Right ventricle myocardium inferior (tissue), 1 donor: ENCODE measurements at places on chromosomes 7 and 10. TPM values are rescaled to one million over a fixed set of nuclear protein-coding genes. Genes with fewer than 3 reads are reported as not detected.

- no peak for DNase-seq
Observed at GRCh38 chr7:64639267-64640001, 26.5 kb upstream of the ZNF107 start.

DNA sequence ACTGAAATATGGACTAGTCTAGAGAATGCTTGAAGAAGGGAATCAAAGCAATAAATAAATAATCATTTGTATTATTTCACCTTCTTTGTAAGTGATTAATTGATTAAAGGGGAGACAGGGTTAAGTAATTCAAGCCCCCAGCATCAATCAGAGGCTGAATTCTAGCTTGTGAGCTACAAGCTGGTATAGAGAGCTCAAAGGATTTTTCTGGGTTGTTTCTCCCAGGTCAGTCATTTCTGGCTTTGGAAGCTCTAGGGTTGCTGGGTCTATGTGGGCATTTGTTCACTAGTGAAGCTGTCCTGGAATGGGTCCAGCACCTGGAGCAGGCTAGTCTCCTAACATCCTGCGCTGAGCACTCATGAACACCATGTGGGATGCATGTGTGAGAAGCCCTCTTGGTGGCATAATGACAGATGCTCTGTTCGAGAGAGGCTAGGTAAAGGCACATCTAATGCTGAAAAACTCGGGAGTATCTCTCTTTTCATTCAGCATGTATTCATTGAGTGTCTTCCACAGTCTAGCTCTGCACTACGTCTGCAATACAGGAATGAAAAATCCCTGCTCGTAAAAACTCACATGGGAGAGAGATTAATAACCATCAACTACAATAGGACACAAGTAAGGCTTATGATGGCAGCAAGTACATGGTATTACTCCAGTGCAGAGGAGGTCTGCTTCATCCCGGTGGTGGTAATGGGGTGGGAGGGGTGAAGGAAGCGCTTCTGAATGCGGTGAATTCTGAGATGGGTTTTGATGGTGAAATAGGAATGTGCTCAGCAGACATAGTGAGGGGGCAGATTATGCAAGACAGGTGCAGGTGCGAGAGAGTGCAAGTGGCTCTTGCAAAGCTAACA is 68.0 kb upstream of the NRP1 start:
- DNase-seq: no peak

DNA sequence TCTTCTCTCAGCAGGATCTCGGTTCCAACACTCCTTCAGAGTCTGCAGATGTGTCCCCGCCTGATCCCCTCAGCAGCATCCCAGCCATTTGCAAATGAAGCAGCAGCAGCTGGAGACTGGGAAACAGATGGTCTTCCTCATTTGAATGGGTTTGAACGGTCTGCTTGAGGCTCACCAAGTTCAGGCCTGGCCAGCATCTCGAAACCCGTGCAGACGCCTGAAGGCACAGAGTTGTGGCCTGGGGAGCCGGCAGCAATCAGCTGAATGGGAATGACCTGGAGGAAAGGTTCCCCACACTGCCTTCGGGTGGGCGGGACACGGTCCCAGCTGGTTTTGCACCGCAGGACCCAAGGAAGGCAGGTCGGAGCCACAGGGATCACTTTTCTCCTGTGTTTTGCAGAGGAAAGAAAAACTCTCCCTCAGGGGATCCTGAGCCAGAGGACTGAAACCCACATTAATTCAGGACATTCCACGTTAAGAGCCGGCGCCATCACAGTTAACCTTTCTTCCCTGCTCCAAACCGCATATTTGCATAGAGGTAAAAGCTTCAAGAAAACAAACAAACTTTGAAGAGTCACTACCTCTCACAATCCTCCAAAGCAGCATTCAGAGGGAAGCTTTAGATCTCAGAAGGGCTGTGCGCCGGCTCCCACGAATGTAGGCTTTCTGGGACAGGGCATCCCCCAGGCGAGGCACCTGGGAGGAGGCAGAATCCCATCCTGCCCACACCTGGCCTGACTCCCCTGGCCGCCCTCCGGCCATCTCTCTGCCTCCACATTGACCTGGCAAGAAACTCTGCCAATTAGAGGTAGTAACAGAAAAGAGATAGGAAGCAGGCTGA is 17.7 kb downstream of the FGFR2 start:
- no peak for DNase-seq

DNA sequence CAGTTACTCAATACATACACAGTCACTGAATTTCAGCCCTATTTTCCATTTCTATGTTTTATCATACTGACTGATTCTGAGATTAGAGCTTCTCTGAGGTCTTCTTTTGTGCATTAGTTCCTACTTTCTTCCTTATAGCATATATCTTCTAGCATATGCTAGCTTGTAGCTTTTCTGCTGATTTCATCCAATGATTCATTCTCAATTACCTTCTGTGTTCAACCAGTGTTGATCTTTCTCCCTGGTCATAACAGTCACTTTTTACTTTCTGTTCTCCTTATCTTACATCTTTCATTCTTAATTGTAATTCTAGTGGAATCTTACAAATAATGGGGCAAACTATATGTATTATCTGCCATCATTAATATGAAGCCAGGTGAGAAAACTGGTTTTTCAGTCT is 159.5 kb upstream of the HGF start:
- DNase-seq: no peak

- DNase-seq: no peak
Observed at GRCh38 chr7:2312267-2312929, 1.8 kb downstream of the SNX8 start.

DNA sequence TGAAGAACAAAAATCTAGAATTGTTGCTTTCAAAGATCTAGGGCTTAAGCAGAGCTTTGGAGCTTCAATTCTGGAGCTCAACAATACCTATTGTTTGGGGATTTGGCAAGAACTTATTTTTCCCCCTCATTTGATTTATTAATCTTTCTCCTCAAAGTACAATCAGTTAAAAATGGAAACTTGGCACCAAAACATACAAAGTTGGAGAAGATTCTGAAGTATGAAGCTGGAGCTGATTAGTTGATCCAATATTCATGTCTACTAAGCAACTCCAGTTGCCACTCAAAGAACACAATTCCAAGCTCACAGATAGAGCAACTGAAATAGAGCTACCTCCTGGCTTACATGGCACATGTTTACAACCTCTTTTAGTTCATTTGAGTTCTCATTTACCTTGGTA is 3.8 kb downstream of the FAM13C start:
- no peak for DNase-seq

The SFRP4 gene
- 0.32 TPM for total RNA-seq

The GPRIN2 gene
- total RNA-seq: not detected

The DGKI gene
- total RNA-seq: 1.4 TPM

The CPEB3 gene
- 14.1 TPM for total RNA-seq

The GCK gene
- total RNA-seq: 1.8 TPM
